T follicular helper cell (primary cell): ENCODE measurements at places on chromosomes 3 and 15.

- no peak for DNase-seq
Observed at GRCh38 chr3:94098452-94098851, 35.6 kb downstream of the NSUN3 start.

GRCh38 chr15:75425966-75426500, 25.5 kb downstream of the SIN3A start:
- no peak for DNase-seq

DNA sequence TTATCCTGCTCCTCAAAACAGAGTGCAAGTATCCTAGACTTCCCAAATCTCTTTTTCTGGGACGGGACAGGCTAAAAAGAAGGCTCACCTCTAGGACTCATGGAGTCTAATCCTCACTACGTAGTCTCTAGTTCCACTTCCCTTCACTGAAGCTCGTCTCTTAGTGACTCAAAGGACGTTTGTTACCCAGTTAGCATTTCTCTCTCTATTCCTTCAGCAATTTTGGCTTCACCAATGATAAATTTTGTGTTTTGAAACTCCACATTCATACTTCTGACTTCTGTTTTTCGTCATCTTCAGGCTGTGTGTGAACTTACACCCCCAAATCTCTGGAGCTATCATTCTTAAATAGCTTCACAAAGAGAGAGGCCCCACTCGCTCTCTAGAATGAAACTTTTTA, 627.1 kb downstream of the NAALADL2 start:
- DNase-seq = no peak

DNA sequence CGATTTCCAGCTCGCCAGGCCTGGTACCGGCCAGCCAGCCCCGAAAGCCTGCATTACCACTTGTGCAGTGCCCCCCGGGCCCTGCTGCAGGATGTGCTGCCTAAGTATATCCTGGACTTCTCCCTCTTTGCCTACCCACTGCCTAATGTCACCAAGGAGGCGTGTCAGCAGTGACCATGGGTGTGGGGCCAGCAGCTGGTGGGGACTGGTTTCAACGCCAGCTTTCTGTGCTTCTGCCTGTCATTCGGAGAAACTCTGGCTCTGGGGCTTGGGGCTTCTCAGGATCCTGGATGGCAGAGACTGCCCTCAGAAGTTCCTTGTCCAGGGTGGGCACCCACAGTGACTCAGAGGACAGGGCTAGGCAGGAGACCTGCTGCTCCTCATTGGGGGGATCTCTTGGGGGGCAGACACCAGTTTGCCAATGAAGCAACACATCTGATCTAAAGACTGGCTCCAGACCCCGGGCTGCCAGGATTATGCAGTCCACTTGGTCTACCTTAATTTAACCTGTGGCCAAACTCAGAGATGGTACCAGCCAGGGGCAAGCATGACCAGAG, 1.5 kb downstream of the CHST14 start:
- DNase-seq = no peak

DNA sequence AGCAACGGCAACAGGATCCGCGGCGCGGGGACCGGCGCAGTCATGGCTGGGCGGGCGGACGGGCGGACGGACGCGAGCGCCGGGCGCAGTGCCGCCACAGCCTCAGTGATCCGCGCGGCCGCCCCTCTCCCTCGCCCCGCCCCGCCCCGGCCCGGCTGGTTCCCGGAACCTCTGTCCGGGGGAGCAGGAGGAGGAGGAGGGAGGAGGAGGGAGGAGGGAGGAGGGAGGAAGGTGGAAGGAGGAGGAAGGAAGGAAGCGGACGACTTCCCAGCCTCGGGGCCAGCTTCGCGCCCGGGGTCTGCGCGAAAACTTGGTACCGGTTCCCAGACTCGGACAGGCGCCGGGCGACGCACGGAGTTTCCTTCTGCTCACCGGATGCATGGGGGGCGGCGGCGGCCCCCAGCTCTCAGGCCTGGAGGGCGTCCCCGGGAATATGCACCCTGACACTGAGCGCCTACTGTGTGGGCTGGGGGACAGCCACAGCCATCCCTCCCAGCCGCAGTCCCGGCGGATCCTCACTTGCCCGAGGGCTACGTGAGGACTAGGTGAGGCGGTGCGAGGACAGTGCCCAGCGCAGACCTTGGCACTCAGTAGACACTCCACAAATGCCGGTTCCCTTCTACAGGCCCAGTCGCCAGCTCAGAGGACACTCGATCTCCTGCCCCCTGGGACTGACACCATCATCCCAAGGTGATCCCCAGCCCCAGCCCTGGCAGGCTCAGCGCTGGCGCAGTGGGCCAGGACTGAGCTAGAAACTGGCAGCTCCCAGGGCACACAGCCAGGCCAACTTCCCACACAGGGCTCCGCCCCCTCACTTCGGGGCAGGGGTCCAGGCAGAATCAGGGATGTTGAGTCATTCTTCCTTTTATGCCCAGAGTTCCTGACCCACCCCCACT, at the start of gene SHISA5:
Gene SHISA5, minus strand, starts transcription at position 124 of the 896 bp plus-strand sequence. Its CDS starts 80 bp downstream, at position 44.
- peak; percentile 26 for DNase-seq

DNA sequence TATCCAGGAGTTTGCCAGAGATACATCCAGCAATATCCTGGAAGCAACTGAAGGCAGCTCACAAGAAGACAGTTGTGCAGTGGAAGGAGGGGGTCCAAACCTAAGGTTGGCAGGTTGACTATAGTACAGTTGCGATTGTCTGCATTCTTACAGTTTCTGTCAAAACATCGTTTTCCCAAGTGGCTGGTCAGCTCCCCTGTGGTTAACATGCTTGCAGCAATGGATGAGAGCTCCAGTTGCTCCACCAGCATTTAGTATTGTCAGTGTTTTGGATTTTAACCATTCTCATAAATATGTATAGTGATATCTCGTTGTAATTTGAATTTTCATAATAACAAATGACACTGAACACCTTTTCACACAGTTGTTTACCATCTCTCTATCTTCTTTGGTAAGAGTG, 31.5 kb downstream of the KLF13 start:
- DNase-seq = no peak

- no peak for DNase-seq
Observed at GRCh38 chr3:18643281-18643680, 218.1 kb upstream of the SATB1 start.

GRCh38 chr15:70932397-70932796, 39.8 kb downstream of the LRRC49 start:
- no peak for DNase-seq

GRCh38 chr15:88911766-88912118, 1.4 kb downstream of the MFGE8 start:
- DNase-seq = no peak

- DNase-seq = no peak
Observed at GRCh38 chr3:127044996-127045395, 62.1 kb downstream of the PLXNA1 start.

- DNase-seq = no peak
Observed at GRCh38 chr3:174294616-174295015, 564.5 kb upstream of the NAALADL2 start.

GRCh38 chr3:94862703-94863102, 799.8 kb downstream of the NSUN3 start:
- no peak for DNase-seq

DNA sequence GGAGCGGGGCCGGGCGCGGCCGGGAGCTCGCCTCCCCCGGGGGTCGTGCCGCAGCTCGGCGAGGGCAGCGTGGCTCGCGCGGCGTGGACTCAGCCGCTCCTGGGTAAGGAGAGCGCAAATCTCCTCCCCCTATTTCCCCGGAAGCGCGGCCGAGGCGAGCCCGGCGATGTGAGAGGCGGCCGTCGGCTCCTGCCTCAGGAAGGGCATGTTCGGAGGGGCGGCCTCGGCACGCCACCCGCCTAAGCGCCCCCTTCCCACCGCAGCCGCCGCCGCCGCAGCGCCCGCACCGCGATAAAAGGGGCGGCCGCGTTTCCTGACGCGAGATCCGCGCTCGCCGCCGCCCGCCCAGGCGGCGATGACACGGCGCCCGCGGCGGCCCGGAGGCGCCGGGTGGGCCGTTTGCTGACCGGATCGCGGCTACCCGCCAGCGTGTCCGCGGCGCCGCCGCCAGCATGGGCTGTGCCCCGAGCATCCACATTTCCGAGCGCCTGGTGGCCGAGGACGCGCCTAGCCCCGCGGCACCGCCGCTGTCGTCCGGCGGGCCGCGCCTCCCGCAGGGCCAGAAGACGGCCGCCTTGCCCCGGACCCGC, at the start of gene PDE8A:
Gene PDE8A, plus strand, starts transcription at position 146 of the 590 bp plus-strand sequence. Its CDS starts 307 bp downstream, at position 453.
- DNase-seq = peak; percentile 43

GRCh38 chr3:105758451-105758850, 110.4 kb downstream of the CBLB start:
- no peak for DNase-seq

DNA sequence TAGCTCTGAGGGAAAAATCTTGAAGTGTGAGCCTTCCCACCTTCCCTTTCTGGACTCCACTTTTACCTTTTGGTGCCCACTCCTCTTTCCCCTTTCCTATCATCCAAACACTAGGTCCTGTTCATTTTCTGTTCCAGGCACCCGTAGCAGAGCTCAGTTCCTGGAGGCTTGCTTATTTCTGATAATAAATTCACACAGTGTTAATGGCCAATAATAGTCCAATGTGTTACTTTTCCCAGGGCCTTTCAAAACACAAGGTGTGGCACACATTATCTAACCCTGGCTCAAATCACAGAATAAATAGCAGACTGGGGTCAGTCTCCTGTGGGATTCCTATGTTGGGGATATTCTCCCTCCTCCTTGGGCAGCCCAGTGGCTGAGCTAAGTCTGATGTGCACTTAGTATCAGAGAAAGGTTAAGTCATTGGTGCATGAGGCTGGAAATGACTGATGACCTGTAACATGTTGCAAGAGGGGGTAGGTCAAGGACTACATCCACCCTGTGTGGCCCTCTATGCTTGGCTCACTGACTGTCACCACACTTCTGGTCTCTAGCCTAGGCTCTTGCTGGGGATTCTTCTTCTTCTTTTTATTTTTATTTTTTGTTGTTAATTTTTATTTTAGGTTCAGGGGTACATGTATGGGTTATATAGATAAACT, 43.7 kb upstream of the ROPN1 start:
- no peak for DNase-seq

- peak; percentile 10 for DNase-seq
Observed at GRCh38 chr3:129593595-129594339, 12.7 kb downstream of the PLXND1 start.

GRCh38 chr3:75048650-75049049, 434.2 kb upstream of the CNTN3 start:
- no peak for DNase-seq
